CD4-positive, alpha-beta memory T cell (primary cell): ENCODE measurements at places on chromosomes 4 and X.

GRCh38 chrX:1455948-1456280 lies 3.2 kb upstream of the ASMTL start:
- DNase-seq = no peak

GRCh38 chr4:157128395-157128794 lies 52.4 kb downstream of the GLRB start:
- no peak for DNase-seq

DNA sequence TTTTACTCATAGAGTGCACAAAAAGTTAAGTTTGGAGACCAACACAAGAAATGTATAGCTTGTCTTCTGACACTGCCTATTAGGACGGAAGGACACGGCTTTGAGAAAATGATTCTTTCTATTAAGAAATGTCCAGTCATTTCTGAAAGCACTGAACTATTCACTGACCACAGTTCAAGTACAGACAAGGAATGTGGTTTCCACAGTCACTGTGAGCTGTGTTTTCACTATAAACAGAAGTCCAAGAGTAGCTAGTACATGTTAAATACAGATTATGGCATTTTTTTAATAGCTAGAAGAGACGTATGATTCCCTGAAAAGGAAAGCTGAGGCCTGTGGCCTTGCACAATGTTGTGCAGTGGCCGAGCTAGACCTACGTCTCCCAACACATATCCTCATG lies 115.1 kb upstream of the GPM6A start:
- DNase-seq = no peak

DNA sequence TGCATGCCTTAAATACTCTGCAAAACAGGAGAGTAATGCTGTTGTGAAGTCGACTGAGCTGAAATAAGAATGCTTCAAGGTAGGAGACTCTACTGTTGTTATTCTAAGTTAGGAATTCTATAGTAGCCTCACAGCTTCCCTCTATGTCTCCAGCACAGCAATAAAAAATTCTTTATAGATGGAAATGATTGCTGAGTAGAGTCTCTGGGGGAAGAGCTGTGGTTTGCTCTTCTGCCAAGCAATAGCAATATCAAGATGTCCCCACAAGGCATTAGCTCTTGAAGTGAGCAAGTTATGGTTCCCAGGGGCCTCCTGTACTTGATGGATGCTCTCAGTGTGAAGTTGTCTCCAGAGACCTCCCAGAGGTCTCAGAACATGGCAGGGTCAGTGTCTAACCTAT lies 880.6 kb upstream of the FRG1 start:
- no peak for DNase-seq

GRCh38 chrX:139932073-139932900 lies 566 bp downstream of the ATP11C start:
- DNase-seq = peak; percentile 52

GRCh38 chr4:84915396-84915780 lies 51.1 kb downstream of the WDFY3 start:
- DNase-seq = no peak

DNA sequence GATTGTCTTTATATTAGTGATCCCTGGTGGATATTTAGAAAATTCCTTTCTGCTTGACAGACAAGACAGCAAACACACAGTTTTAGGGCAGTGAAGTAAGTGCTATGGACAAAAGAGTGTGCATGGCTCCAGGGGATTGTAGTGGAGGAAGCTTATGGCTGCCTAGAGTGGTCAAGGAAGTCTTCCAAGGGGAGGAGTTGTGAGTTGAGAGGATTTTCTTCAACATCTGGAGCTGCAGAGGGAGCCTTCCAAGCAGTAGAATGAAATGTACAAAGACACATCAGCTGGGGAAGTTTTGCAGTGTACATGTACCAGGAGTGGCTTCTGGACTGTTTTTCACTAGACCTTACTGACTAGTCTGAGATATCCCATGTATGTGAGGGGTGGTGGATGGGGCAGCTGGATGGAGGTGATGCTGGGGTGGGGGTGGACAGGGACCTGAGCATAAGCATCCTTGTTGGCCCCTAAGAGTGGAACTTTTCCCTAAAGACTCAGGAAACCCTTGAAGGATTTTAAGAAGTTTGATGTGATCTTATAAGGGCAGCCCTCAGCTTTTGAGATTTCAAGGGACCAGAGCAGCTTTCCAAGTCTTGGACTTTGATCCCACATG lies 160.5 kb upstream of the TAPT1 start:
- DNase-seq = no peak

DNA sequence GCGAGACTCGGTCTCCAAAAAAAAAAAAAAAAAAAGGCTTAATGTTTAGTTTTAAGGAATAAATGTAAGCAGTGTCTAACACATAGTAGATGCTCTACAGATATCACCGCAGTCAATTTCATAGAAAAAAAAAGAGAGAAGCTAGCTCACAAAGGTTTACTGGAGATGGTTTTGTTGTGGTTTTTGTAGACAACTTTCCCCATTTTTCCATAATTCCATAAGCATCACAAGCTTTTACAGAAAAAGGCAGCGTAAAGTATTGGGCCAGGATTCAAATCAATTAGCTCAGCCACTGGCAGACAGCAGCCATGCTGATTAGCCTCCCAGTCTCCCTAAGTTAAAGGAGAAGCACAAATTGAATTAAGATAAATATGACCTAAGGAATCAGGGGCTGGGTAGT lies 1.5 kb downstream of the GRSF1 start:
- no peak for DNase-seq

GRCh38 chr4:184500748-184501589 lies 26.6 kb upstream of the IRF2 start:
- DNase-seq = no peak

- peak; percentile 17 for DNase-seq
These were observed 39.4 kb downstream of the PPM1K start for GRCh38 chr4:88244816-88245579.

DNA sequence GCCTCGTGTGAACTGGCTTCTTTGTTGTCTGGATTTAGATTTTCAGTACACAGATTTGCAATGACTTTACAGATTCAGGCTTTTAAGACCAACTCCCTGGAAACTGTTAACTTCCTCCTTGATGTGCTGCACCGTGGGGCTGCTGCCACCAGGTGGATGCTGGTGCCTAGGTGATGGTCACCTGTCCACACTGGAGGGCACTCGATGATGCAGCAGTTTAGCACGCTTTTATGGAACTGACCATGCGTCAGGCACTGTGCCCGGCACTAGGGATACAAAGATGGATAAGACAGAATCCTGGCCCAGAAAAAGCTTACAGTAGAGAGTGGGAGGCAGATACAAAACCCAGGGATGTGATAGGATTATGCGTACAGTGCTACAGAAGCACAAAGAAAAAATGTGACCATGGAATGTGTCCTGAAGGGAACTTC lies 180.7 kb downstream of the CEP135 start:
- DNase-seq = no peak

DNA sequence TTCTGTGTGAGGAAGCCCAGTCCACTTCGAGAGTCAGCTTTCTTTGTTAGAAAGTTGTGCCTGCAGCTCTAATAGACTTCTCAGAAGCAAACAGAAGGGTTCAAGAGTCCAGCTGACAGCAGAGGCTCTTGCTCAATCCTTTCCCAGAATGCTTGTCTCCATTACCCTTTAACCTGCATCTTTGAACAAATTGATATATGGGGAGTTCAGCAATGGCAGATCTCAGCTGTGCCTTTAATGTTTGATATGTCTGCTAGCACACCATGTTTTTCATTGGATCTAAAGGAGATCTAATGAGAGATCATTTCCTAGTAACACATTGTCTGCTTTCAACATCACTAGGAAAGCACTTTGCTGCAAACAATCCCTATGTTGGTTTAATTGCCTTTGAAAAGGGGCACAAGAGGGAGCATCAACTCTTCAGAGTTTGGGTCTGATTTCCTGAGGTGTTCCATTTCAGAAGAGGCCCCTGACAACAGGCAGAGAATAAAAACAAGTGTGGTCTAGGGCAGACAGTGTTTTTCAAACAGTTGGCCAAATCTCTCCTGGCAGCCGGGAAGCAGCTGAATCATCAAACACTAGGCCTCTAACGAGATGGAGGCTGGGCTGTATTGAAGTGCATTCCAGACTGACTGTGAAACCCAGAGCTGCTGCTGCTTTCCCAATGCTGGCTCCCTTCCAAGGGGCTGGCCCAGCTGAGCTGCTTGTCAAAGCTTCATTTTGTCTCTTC lies 55.5 kb downstream of the LUZP4 start:
- DNase-seq = no peak

DNA sequence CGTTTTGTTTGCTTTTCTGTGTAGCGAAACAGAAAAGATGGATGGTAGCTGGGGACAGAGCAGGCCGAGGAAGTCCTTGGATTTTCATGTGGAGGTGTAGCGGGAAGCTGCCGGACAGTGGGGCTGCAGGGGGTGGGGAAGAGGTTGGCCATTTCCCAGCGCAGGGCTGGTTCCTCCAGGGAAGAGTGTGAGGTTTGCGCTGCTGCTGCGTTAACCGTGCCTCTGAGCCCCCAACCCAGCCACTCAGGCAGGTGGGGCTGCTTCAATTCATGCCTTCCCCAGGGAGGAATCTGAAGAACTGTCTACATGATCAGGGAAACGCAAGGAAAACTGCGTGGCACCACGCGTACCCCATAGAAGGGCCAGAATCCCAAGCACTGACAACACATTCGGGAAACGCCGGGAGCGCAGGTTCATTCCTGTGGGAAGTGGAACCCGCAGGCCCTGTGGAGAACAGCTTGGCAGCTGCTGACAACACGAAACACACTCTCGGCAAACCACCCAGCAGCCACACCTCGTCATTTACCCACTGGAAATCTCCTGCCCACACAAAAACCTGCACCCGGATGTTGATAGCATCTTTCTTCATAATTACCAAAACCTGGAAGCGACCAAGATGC lies 57.7 kb downstream of the PCGF3 start:
- no peak for DNase-seq

DNA sequence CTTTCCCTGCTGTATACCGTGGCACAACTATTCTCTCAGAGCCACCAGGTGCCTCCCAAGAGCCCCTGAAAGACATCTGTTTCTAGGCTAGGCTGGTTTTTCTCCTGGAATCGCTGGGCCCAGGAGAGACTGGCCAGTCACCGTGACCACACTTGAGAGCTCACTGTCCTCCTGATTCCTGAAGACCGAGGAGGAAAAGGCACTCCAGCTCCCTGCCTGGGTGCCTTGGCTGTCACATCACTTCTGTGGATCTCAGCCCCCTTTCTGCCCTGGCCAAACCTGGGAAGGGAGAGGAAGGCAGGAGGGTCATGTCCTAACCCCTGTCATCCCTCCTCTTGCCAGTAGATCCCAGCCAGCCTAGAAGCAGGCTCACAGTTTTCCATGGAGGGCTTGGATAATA lies 54.7 kb upstream of the LAS1L start:
- DNase-seq = no peak

DNA sequence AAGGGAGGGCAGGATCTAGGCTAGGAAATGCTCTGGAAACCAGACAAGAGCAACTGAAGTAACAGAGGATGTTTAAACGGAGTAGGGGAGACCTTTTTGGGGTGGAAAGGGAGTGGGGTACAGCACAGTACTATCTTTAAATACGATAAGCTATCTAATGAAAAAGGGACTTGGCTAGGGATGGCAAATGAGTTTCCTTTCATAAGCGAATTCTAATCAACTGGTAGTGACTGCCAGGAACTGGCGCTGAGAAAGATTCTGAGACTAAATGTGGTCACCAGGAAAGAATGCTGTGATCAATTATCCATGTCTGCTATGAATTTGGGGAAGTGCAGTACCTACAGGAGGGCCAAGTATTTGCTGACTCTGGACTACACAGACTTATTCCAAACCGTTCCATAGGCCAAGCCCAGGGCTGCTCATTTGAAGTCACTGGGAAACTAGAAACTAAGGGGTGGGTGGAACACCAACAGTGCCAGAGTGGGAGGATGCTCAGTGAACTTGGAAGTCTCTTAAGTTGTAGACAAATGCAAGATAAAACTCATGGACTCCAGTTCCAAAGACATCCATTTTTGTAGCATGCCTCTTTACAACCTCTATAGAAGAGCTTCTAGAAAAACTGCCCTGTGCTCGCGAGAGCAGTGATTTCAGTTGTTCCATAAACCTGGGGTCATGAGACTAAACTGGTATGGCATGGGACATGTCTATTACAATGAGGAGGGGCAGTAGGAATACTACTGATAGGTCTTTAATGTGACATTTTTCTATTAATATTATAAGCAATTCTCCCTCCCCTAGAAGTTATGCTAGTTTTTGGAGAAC lies 2.0 kb downstream of the TRAPPC2 start:
- DNase-seq = no peak

GRCh38 chr4:174116021-174116420 lies 167.4 kb downstream of the FBXO8 start:
- DNase-seq = no peak

- no peak for DNase-seq
These were observed 46.0 kb upstream of the TMEM184C start for GRCh38 chr4:147571036-147571770.

GRCh38 chr4:150323406-150324325 lies 245.4 kb downstream of the DCLK2 start:
- no peak for DNase-seq

DNA sequence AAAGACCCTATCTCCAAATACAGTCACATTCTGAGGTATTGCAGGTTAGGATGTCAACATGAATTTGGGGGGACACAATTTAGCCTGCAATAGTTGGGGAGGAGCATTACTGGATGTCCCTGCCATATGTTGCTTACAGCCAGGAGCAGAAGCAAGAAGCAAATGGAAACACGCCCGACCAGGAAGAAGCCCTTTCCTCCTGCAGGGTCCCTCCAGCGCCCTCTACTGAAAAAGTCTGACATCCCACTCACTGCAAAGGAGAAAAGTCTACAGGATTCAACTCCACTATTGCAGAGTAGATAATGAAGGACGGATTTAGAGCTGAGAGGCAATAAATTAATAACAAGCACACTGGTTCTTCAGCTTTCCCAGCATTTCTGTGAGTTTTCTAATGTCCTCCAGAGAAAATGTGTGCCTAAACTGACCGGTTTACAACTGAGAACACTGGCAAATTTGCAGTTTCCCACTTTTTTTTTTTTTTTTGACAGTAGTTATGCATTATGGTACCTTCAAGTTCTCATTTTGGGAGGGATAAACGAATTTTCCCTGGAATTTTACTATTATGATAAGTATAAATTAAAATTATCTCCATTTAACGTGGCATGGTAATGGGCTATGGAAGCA lies 31.7 kb downstream of the COQ2 start:
- peak; percentile 78 for DNase-seq

DNA sequence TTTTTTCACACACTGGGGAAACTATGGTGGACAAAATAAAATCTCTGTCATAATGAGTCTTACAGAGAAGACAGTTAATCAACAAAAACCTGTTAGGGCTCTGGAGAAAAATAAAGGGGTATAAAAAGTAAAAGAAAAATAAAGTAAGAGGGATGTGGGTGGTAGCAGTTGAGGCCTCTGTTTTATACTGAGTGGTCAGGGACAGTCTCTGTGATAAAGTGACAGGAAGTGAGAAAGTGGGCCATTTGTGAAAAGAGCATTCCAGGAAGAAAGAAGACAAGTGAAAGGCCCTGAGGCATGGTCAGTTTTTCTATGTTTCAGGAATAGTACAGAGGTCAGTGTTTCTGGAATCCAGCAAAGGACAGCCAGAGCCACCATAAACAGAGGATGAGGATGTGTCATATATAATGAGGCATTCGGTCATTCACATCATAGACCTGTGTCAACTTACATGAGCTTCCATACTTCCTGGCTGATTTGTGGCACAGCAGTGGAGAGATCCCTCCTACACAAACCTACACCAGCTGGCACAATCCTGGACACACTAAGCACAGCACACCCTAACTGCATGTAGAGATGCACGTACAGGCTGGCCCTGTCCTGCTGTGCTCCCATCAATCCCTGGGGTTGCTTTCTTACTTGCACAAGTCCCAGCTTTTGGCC lies 64.4 kb upstream of the NAP1L5 start:
- DNase-seq = no peak
